Activated CD4-positive, CD25-positive, alpha-beta regulatory T cell (primary cell): ENCODE measurements at places on chromosomes 6 and 20.
A peak's percentile ranks its signal among the peaks of the same experiment; 100 is the strongest.

DNA sequence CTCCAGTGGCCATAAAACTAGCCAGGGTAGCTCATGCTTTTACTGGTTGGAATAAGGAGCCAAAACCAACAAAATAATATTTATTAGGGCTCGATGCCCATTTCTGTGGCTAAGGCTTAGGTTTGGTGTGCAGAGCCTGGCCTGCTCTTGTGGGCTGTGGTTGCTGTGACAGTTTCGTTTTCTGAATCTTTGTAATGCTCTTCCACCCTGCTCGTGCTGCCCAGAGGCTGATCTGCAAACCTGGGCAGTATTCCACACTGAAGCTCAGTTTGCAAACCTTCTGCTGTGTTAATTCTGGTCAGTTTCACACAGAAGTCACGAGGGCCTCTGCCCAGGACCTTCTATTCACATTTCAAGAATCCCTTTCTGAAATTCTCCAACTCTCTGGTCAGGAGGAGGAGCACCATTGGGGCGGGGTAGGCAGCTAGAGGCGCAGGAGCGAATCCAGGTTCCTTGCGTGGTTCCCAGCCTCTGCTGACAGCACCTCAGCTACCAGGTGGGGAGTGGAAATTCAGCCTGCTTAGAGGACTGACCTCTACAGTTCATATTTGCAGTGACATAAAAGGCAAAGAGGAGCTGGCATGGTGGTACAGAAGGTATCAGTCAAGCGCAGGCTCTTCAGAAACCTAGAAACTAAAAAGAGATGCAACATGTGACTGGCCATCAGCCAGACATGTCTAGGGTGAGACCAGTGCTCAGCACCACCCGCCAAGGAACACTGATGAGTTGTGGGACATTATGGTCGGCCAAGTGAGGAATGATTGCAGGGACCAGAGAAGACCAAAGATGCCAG is 14.3 kb upstream of the C20orf144 start:
- DNase-seq: no peak

GRCh38 chr6:170030821-170031471 is 259.9 kb downstream of the DLL1 start:
- DNase-seq: no peak

- DNase-seq: no peak
Observed at GRCh38 chr20:24499472-24499871, 30.0 kb downstream of the SYNDIG1 start.

DNA sequence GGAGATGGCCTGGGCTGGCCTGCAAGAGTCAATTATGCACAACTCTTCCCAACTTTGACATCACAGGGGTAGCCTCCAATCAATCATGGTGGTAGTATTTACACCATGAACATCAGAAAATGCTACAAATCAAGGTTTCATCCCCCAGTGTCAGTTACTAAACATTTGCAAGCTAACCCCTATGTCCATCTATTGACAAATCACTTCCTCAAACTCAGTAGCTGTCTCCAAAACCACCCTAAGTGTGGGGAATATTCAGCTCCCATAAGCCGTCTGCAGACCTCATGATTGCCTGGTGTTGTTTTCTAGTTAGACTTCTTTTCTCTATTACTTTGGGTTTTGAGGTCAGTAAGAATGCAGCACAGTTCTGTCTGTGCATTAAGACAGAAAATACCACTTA is 200.8 kb upstream of the RIN2 start:
- no peak for DNase-seq

DNA sequence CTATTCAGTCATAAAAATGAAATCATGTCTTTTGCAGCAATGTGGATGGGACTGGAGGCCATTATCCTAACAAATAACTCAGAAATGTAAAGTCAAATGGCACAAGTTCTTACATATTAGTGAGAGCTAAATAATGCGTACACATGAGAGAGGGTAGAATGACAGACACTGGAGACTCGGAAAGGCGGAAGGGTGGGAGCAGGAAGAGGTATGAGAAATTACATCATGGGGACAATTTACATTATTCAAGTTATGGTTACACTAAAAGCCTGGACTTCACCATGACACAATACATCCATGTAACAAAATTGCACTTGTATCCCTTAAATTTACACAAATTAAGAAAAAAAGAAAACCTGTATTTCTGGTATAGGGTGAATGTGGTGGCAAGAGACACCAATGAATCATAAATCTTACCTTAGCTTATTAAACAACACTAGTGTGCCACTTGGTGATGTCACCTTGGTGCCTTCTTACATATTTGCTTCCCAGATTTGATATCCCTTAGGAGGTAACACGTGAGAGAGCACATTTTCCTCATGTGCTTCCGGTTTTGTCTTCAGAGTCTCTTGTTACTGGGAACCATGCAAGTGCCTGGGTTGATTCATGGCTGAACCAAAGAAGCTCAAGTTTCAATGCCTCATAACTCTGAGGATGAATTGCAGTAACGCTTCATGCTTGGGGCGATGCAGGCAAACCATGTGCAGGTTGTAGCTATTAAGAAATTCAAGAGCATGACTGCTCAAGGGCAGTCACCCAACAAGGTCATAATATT is 84.6 kb downstream of the DCDC2 start:
- no peak for DNase-seq

- DNase-seq: no peak
Observed at GRCh38 chr20:17406051-17406590, 125.1 kb downstream of the BFSP1 start.

GRCh38 chr6:161369339-161369738 is 95.5 kb upstream of the AGPAT4 start:
- DNase-seq: no peak

- no peak for DNase-seq
Observed at GRCh38 chr6:5151955-5152401, 66.8 kb downstream of the PPP1R3G start.

DNA sequence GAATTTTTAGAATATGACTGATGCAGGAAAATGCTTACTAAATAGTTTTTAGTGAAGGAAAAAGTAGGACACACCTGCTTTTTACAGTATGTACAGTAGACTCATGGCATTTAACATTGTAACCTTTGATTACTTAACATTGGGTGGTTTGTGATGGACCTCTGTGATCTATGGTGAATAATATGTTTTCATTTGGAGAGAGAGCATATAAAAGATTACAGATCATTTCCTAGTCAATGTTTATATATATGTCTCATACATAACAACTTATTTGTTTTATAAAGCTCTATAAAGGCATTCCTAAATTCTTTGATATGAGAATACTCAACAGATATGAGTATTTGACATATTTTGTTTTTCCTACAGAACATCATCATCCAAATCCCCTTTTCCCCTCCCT is 129.3 kb upstream of the PDE7B start:
- no peak for DNase-seq

- DNase-seq: no peak
Observed at GRCh38 chr6:15017261-15017660, 228.6 kb upstream of the JARID2 start.

GRCh38 chr6:44096612-44097011 is 30.6 kb downstream of the MRPL14 start:
- peak; percentile 57 for DNase-seq

- no peak for DNase-seq
Observed at GRCh38 chr6:41771058-41771983, 8.4 kb downstream of the FRS3 start.

DNA sequence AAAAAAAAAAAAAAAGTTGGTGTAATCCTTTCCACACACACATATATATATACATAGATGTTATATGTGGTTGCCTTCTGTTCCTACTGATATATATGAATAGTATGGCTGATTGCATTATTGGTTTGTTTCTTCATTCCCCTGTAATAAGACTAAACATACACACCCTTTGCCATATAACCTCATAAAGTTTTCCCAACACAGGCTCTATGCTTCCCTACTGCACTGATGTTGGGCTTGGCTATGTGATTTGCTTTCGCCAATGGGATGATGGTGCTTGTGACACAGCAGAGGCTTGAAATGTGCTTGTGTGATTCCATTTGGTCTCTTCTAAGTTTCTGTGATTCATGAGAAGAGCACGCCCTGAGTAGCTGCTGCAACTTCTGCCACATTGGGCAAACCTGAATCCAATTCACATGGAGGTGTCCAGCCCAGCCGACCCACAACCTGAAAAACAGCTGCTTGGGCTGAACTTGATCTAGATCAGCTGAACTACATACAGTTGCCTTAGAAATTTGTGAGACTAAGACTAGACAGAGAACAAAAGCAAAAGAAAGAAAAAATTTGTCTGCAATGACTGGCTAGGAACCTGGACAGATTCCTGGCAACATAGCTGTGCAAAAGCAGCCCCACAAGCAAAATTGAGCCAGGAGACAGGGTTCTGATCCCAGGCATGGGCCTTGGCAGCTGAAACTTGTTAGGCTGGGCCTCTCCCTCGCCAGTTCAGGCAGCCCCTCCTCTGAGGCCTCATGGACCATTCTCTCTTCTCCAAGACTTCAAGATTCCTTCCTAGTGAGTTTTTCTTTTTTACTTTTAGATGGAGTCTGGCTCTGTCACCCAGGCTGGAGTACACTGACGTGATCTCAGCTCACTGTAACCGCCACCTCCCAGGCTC is 13.4 kb upstream of the TBC1D20 start:
- no peak for DNase-seq

GRCh38 chr6:21265034-21265729 is 328.4 kb upstream of the SOX4 start:
- no peak for DNase-seq

DNA sequence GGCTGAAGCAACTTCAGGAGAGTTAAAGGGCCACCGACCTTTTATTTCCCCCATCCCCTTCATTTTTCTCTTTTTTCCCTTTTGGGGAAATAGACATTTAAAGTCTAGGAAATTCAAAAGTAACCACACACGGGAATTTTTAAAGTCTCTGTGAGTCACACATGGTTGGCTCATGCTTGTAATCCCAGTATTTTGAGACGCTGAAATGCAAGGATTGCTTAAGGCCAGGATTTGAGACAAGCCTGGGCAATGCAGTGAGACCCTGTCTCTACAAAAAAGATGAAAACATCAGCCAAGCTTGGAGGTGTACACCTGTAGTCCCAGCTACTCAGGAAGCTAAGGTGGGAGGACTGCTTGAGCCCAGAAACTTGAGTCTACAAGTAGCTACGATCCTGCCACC is 34.2 kb downstream of the KATNA1 start:
- DNase-seq: no peak

DNA sequence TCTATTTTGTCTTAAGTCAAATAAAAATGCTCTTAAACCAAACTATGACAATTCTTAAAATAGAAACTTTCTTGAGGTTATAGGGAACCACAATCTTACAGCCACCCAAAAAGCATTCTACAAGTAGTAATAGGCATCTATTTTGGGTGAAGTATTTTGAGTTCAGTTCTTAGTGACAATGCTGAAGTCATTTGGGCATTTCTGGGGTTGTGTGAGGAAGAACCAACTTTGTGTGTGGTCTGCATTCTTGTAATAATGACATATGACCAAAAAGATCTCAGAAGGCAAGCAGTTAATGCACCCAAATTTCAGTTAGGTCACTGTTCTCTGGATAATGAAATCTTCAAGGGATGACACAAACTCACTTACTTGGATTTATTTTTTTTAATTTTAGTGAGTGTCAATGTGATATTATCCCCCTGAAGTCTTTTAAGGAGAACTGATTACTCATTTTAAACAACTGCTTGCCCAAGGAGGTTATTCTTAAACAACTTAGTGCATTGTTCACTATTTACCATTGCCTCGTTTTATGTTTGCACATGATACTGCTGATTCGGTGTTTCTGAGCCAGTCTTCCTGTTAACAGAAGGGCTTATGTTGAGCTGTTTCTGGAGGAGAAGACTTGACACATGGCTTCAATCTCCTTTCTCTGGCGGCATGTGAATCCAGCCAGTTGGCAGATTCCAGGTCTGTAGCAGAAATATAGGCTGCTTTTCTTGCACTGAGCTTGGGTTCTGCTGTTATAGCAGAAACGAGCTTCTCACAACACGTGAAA is 618.9 kb downstream of the BCKDHB start:
- no peak for DNase-seq

- DNase-seq: no peak
Observed at GRCh38 chr6:32922083-32922482, 18.7 kb downstream of the HLA-DMB start.

GRCh38 chr6:140437619-140438345 is 1063.3 kb upstream of the CITED2 start:
- no peak for DNase-seq

DNA sequence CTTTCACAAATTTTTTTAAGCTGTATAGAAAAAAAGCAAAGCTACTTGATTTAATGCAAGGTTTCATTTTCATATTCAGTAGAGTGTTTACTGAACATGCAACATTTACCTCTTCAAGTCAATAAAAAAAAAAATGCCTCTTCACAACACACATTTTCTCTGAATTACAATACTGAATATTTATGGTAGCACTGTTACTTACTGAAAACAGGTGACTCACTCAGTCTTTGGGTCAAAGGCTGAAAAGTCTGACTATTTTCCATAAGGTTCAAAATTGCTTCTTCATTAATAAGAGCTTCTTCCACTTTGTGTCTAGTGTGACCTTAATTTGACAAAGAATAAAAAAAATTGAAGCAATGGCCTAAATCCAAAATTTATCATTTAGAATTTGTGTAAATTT is 101.9 kb downstream of the REV3L start:
- DNase-seq: no peak

- no peak for DNase-seq
Observed at GRCh38 chr6:166419286-166419685, 36.5 kb upstream of the MPC1 start.

- no peak for DNase-seq
Observed at GRCh38 chr20:3932277-3932676, 43.1 kb downstream of the PANK2 start.

DNA sequence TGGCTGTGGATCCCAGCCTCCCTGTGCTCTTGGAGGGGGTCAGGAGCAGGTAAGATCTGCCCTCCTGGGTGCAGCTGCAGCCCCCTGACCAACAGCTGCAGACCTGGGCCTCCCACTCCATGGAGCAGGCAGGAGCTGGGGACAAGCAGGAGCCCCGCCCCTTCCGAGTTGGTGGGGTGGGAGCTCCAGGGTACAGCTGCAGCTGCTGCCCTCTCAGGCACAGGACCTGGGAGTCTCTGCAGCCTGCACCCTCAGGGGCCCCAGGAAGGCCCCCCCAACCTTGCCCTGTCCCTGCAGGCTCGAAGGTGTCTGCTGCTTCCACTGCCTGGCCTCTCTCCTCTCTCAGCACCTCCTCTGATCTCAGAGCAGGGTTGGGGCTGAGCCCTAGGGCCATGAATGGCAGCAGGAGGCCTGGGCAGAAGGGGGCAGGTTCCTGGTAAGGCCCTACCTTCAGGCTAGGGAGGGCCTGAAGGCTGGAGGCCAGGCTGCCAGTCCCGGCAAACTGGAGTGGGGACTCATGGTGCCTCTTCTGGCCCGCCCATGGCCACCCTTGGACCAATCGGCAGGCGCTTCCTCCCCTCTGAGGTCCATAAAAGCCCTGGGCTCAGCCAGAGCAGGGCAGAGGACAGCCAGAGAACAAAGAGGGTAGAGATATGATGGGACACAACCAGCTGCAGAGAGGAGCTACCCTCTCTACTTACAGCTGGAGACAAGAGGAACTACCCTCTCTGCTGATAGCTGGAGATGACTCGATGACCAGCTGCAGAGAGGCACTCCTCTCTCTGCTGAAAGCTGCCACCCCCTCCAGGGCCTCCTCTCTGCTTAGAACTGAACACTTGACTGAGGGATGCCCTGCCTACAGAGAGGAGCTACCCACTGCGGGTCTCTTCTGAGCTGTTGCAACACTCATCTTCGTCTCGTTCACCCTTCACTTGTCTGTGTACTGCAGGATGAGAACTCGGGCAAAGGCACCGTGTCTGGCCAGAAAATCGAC is 7.8 kb upstream of the PACSIN1 start:
- no peak for DNase-seq

GRCh38 chr20:39660965-39661364 is 698.8 kb downstream of the DHX35 start:
- no peak for DNase-seq
